ENCODE measurements at places on chromosomes 11 and 22.

DNA sequence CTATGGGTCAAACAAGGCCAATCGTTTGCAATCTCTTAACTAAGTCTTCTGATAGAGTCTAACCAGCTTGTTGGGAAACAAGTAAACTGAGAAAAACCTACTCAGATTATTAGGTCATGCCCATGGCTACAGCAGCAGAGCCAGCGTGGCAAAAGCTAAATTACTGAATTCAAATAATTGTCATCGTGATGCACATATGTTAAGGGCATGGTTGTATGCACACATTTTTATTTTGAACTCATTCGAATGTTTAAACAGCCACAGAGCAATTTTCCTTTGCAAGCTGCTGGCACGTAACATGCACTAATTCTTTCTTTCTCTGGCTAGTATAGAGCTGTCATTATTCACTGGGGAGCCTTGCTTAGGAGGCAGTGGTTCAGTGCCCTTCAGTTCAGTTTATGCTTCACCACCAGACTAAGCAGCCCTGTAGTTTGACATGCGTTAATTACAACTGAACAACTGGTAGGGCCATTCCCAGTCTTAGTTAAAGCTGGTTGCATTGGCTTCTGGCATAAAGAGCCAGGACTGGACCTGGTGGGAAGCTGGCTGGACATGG lies 396.4 kb downstream of the METTL15 start:
- DNase-seq = no peak

- DNase-seq = no peak
These were observed 547 bp downstream of the PARVG start for GRCh38 chr22:44181033-44181911.

GRCh38 chr11:88231894-88232482 lies 56.7 kb upstream of the RAB38 start:
- no peak for DNase-seq

- no peak for DNase-seq
These were observed 105.7 kb downstream of the RASSF10 start for GRCh38 chr11:13114566-13115379.

DNA sequence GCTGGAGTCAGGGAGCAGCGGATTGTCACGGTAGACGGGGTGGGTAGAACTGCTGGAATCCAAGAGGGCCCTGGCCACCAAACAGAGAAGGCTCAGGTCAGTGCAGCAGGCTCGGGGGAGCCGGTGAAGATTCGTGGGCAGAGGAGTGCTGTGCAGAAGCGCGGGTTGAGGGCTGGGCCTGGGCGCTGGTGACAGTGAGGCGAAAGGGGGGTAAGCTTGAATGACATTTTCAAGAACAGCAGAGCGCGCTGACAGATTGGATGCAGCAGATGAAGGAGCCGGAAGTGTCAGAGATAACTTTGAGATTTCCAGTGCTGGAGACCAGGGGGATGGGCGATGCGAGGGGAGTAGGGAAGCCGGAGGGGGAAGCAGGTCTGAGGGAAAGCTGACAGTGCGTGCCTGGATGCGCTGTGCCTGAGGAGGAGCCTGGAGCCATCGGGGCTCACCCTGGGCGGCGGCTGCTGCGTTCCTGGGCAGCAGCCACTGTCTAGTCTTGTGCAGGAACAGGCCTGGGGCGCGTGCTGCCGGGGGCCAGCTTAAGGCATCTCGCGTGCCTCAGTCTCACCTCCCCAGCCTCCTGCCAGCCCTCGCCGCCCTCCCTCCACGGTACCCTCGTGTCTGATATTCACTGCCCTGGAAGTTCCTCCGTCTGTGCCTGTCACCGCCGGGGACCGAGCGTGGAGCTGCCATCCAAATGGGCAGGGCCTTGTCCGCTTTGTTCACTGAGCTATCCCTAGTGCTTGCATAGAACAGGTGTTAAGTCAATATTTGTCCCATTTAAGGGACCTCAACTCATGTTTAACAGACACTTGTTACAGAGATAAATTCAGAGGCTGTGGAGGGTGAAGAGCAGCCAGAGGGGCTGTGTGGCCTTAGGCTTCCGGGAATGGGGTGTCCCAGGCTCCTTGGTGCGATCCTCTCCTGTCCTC lies 5.2 kb downstream of the GRIK4 start:
- no peak for DNase-seq

GRCh38 chr22:20453222-20453621 lies 15.6 kb upstream of the SCARF2 start:
- DNase-seq = no peak

- no peak for DNase-seq
These were observed 651.3 kb upstream of the KIRREL3 start for GRCh38 chr11:127651888-127652221.

GRCh38 chr22:41563051-41563711 lies 2.4 kb downstream of the CSDC2 start:
- DNase-seq = no peak

GRCh38 chr22:50162391-50162956 lies 8.1 kb upstream of the PANX2 start:
- DNase-seq = no peak

- no peak for DNase-seq
These were observed 15.4 kb upstream of the TUBA8 start for GRCh38 chr22:18095101-18095805.

DNA sequence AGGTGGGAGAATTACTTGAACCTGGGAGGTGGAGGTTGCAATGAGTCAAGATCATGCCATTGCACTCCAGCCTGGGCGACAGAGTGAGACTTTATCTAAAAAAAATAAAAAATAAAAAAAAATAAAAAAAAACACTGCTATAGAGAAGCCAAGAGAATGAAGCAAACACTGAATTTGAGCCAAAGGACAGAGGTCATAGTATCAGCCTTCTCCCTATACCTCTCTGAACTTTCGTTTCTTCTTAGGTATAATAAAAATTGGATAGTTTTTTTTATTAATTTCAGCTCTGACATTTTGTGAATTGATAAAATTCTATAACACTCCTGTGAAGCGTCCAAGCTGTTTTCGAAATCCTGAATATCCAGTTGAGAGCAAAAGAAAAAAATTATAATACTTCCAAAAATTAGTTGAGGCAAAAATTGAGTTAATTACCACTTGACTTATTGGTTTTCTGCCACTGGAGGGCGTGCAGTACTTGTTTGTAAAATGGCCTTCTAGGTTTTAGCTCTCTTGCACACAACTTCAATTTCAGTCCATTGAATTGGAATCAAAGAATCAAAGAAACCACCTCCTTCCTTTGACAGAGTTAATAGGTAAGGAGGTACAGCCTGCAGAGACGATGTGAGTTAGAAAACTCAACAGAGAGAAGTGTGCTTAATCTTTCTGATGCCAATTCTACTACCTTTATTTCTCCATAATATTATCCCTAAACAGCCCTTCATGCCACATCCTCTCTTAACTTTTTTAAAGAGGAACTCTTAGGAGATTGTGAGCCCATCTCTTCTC lies 143.2 kb downstream of the BBOX1 start:
- DNase-seq = no peak

DNA sequence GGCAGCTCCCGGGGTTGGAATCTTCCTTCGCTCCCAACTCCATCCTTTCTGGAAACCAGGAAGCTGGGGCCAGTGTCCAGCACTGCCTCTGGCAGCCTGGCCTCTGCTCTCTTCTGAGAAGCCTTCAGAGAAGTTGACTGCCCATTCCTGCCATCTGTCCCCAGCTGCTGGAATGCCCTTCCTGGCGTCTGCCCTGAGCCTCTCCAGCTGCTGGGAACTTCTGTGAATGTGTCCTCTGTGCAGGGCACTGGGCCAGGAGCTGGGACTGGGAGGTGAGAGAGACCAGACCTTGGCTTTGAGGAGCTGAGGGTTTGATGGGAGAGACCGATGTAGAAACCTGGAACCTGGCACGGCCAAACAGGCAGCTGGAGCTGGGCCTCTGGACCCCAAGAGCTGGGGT lies 5.9 kb upstream of the SOX10 start:
- no peak for DNase-seq

- no peak for DNase-seq
These were observed 10.6 kb downstream of the TMEM184B start for GRCh38 chr22:38262051-38262795.

DNA sequence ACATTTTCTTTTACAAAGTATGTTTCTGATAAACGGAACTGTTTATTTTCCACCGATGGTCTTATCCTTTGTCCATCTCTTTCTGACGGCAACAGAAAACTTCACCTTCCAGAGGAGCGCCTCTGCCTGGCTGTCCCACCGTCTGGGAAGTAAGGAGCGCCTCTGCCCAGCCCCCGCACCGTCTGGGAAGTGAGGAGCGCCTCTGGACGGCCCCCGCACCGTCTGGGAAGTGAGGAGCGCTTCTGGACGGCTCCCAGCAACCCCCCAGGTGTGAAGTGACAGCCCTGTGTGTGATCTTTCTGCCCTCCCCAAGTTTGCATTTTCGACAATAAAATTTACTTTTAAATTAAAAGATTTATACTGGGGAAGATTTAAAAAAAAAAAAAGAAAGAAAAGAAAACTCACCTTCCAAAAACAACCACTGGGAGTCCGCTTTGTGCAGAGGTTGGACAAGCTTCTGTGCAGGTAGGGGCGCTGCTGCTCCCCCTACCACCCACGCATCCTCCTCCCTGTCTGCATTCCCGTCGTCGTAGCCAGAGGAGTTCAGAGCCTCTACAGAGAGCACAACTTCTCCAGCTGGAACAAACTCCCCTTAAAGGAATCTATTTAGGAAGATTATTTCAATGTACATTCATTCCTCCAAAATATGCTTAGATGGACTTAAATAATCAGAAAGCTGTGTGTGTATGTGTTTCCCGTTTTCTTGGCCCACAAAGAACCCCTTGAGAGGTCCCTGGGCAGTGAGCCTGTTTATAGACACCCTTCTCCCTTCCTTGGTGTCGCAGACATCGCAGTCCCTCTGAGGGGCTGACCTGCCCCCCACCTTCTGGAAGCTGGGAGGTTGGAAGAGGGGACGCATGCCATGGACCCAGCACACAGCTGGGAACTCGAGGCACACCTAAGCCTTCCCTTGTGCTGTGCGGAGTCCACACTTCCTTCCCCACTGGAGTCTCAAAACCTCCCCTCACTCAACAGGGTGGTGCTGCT lies 849 bp upstream of the APOBEC3B start:
- DNase-seq = no peak

GRCh38 chr11:36278531-36279282 lies 10.5 kb downstream of the COMMD9 start:
- no peak for DNase-seq

- DNase-seq = no peak
These were observed 1144.3 kb downstream of the LRRC4C start for GRCh38 chr11:40315122-40315521.

DNA sequence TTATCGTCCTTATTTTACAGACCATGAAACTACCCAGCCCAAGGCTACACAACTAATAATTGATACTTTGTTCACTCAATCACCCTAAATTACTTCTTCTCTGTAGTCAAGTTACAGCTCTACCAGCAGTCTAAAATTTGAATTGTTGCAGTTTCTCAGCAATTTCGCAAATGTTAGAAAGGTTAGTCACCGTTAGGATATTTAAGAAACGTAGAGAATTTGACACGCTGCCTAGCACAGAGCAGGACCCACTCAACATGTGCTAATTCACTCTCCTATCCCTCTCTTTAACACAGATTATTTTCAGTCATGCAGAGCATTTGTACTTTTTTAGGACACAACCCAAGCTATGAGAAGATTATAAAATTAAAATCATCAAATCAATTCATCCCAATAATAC lies 771.1 kb upstream of the LUZP2 start:
- no peak for DNase-seq

- DNase-seq = no peak
These were observed 294.0 kb upstream of the CTSC start for GRCh38 chr11:88631497-88631896.

- DNase-seq = no peak
These were observed 17.4 kb upstream of the OR10V1 start for GRCh38 chr11:59730896-59731565.

DNA sequence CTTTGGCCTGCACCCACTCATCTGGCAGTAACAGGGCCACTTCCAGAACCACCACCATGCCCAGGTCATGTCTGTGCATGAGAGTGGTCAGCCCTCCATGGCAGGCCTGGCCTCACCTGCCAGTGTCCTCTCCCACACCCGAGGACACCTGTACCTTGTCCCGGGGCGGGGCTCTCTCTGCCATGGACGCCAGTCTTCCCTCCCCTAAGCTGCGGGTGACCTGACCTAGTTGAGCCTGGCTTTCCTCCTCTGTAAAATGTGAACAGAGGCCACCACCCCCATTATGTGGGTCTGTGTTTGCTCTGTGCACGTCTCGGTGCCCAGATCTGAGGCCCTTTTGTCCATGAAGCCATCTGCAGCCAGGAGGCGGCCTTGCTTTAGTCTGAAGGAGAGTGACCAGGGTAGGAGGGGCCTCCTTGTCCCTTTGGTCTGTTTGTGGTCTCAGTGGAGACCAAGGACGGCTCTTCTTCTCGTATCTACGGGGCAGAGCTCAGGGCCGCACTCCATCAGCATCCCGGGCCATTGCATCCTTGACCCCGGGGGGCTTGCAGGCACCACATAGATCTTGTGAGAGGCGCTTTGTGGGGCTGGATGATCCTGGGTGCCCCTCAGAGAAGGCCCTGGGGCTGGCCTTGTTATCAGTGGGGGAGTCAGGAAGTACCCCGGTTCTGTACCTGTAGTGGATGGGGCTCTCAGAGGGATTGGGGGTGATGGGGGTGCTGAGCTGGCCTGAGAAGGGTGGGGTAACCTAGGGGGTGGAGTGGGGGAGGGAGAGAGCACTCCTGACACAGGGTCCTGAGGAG lies 121.6 kb downstream of the KCNQ1 start:
- DNase-seq = no peak

DNA sequence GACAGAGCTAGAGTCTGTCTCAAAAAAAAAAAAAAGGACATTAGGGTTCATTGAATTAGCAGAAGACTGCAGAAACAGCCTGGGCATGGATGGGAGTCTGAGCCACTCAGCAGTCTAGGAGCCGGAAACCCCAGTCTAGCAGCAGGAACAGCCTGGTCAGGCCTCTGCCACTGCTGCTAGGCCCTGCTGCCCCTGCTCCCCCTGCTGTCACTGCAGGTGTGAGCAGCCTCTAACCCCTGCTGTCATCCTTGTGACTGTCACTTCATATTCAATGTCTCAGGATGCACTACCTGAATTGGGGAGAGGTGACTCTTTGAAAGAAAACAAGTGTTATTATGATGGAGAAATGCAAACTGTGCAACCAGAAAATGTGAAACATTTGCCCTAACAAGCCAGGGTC lies 7.0 kb upstream of the DDX17 start:
- no peak for DNase-seq

- DNase-seq = no peak
These were observed 194.7 kb downstream of the KIRREL3 start for GRCh38 chr11:126805870-126806269.

DNA sequence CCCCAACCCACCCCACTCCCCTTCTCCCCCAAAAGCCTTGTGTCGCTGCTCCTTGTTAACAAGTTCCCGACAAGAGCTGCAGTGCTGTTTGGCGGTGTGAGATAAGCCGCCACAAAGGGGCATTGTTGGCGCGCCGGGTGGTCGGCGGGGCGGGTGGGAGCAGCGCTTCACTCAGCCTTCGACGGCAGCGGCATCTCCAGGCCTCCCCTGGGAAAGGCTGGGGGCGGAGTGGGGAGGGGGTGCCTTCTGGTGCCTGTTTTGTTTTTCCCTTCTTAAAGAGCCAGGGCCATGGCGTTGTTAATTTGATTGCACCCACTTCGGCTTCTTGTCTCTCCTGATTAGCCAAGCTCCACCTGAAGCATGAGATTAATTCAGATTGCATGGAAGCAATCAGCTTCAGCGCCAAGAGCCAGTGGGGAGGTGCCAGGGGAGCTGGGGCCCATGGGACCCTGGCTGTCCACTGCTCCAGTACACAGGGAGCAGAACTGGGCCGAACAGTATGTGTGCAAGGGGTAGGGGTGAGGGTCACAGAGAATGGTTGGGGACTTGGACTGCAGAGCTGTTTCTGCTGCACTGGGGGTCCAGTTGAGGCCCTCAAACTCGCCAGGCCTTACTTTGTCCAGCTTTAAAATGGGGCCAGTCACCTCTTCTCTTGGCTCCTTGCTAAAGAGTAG lies 165.1 kb downstream of the CEP164 start:
- DNase-seq = no peak

Data from esophagus squamous epithelium (tissue), 5 donors.